ENCODE measurements at places on chromosomes 7 and 10.

- no peak for DNase-seq
These were observed 45.4 kb downstream of the SLC13A1 start for GRCh38 chr7:123154231-123154860.

GRCh38 chr7:3922175-3922635 lies 621.2 kb downstream of the SDK1 start:
- DNase-seq, result no peak

- no peak for DNase-seq
These were observed 20.2 kb upstream of the CCNJ start for GRCh38 chr10:96023168-96023567.

DNA sequence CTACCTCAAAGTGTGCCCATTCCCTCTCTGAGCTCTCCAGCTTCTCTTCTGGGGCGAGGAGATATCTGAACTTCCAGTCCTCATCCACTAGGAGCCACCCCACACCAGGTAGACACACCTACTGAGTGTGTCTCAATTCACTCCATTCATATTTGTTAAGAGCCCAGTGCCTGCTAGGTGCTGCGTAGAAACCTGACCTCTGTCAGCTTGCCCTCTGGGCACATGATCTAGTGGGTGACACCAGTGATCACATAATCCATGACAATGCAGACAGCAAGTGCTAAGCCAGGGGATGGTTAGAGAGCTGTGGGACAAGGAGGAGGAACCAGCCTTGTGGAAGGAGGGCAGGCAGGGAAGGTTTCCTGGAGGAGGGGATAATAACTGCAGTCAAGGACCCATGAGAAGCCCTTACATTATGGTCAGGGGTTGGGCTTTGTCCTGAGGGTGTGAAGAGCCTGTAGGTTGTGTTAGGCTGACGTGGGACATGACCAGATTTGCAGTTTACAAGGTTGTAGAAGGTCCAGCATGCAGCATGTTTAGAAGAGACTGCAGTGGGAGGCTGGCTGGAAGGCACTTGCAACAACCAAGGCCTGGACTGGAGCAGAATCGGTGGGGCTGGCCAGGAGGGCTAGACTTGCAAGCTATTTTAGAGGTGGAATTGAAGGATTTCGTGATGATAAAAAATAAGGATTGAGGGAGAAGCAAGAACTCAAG lies 81.8 kb downstream of the COL13A1 start:
- no peak for DNase-seq

DNA sequence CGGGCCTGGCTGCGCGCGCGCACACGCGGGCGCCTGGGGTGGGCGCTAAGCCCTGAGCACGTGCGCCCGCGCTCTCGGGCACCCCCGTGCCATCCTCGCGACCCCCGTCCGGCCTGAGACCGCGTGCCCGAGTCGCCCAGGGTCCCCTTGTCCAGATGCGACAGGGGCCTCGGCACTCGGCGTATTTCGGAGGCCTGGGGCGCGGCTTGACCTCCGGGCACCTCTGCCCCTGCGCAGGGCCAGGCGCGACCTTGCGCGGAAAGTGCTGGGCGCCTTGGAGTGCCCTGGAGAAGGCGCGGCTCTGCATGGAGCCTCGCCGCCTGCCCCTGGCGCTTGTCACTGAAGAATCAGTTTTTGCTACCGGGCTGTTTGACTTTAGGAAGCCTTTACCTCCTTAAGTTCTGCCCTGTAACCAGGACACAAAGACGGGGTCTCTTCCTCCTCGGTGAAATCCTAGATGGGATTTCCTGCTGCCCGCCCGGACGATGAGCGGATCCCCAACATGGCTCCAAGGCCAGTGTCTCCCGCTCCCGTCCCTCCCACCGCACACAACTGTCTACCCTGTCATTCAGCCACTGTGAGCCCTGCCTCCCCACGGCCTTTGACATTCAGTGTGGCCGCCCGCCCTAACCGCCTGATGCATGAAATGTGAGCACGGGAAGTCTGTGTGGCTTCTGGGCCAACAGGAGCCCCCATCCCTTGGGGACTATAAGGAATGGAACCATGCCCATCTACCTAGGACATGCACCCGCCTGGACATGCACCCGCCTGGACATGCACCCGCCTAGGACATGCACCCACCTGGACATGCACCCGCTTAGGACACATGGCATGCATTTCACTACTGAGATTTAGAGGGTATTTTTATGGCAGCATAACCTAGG lies 1.1 kb upstream of the STK32C start:
- no peak for DNase-seq

DNA sequence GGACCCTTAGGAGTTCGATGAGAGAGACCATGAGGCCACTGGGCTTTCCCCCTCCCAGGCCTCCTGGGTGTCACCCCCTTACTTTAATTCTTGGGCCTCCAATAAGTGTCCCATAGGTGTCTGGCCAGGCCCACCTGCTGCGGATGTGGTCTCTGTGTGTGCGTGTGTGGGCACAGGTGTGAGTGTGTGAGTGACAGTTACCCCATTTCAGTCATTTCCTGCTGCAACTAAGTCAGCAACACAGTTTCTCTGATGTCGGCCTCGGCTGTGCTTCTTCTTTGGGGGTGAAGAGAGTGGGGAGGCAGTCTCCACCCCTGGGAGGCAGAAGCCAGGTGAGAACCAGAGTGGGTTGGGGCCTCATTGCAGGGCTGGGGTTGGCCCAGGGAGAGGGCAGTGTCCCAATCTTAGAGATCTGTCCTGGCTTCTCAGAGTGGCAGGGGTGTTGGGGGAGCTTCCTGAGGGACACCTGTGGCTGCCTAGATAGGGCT lies 1.5 kb downstream of the PVRIG start:
- peak; percentile 59 for DNase-seq

DNA sequence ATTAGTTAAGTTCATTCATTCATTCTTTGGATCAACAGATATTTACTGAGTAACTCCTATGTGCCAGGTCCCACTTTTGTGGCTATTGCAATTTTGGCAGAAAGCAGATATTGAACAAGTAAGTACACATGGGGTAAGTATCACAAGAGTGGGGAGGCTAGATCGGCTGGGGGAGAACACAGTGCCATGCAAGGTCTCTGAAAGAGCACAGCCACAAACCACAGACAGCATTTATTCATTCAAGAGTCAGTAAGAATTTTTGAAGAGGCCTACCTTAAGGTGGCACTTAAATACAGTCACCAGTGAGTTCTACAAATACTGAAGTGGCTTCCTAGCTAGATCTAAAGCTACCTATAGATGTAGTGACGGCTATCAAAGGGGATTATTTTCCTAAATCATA lies 304.2 kb downstream of the RNLS start:
- DNase-seq, result no peak

GRCh38 chr7:26356929-26357798 lies 65.5 kb downstream of the SNX10 start:
- no peak for DNase-seq

DNA sequence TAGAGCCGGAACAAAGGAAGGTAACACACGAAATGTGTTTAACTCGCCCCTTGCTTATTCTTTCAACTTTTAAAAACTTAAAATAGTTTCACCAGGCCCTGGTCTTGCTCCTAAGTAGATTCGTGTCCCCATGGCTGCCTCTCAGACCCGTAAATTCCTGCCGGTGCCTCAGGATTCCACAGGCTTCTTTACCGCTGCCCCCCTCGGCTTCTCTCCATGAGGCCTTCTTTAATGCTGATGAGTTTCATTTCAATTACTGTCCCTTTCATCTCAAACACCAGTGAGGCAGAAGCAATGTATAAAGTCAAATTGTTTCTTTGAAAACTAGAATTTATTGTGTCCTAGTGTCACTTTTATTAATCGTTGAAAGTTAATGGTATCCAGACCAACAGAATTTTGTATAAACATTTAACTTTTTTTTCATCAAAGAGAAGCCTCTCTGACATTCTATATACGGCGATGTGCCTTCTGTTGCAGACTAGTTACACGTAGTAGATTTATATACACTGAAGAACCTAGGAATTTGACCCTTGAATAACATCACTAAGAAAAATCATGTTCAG lies 225.2 kb downstream of the C7orf25 start:
- DNase-seq, result no peak

DNA sequence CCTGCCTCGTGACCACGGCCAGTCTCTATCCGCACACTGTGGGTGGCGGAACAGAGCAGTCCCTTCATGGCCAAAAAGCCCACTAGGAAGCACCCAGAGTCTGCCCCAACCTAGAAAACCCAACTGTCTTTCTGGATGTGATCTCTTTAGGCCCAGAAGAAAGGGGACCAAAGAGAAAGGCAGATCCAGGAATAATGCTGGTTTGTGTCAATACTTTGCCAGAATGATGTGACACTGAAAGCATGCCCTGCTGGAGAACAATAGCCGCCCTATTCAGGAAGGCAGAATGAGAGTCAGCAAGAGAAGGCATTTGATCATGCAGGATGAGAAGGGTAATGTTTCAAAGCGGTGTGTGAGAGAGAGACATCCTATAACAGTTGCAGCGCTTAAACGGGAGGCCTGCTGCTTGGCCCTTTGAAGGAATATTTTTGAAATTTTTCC lies 274.7 kb downstream of the USP6NL start:
- DNase-seq, result no peak

GRCh38 chr10:126533644-126534043 lies 136.8 kb downstream of the C10orf90 start:
- DNase-seq, result no peak

DNA sequence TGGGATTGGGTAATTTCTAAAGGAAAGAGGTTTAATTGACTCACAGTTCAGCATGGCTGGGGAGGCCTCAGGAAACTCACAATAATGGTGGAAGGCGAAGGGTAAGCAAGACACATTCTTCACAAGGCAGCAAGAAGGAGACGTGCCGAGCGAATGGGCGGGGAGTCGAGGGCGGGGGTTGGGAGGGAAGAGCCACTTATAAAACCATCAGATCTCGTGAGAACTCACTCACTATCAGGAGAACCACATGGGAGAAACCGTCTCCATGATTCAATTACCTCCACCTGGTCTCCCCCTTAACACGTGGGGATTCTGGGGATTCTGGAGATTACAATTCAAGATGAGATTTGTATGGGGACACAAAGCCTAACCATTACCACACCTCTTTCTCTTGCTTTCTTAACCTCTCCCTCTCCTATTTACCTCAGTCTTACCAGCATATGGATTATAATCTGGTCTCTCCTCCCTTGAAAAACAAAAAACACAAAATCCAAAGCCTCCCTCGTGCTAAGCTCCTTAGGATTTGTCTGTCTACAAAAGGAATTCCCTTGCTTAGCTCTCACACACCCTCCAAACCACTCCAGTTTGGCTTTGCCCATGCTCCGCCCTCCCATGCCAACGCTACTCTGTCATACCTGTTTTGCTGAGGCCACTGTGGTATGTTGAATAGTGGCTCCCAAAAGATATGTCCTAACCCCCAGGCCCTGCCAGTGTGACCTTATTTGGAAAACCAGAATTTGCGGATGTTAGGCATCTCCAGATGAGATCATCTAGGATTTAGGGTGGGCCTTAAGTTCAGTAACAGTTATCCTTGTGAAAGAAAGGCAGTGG lies 19.6 kb upstream of the EFCAB10 start:
- no peak for DNase-seq

GRCh38 chr10:70615784-70616522 lies 13.4 kb upstream of the PRF1 start:
- no peak for DNase-seq

Data from stimulated activated CD8-positive, alpha-beta memory T cell treated with anti-CD3 and anti-CD28 coated beads, Interleukin-15, amount 100 ng/mL, for 1 hour (primary cell).